ENCODE measurements at places on chromosomes 11 and 22. TPM values are rescaled to one million over a fixed set of nuclear protein-coding genes. Genes with fewer than 3 reads are reported as not detected.

Gene DGAT2
- total RNA-seq, result 7.6 TPM

Gene GNB1L
- 22.5 TPM for total RNA-seq

DNA sequence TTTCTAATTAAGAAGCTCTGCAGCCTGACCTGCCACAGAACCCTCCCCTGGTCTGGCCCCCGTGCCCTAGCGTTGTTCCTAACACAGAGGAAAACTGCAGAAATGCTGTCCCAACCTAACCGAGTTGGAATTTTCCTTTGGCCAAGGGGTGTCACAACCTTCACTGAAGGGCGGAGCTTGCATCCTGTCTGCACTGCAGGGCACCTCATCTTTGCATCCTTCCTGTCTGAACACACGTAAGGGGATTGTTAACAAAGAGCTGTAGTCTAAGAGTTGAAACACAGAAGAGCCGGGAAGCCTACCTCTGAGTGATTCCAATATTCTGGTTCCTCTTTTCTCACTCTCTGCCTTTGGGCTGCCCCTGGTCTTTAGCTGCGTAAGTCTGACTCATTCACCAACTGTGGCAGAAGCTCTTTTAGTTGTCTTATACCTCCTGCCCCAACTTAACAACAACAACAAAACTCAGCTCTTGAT is 1.6 kb downstream of the DIXDC1 start:
- DNase-seq, result peak; percentile 86

Gene SERPING1
- total RNA-seq, result 147 TPM

DNA sequence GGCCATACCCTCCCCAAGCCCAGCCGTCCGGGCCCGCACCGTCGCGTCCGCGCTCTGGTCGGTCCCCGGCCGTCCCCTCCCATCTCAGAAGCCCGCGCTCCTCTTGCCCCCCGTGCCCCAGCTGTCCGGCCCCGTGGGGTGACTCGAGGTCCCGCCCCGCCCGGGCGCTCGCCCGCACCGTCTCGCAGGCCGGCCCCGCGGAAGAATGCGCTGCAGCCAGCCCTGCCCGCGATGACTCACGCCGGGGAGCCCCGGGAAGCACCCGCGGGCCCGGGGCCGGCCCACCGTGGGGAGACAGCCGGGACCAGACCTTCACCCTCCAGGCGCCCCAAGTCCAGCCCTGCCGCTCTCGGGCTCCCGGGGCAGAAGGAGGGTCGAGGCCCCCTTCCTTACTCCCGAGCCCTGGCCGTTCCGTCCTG is 320 bp upstream of the PHLDA2 start:
- DNase-seq, result peak; percentile 91

GRCh38 chr11:71342951-71343827 is 90.8 kb upstream of the SHANK2 start:
- peak; percentile 45 for DNase-seq

Gene ANKK1
- not detected for total RNA-seq

Gene HSPB2
- 0.38 TPM for total RNA-seq

Gene CSF2RB
- total RNA-seq, result 4.4 TPM

Gene MS4A1
- not detected for total RNA-seq

Gene PSMC3
- 139 TPM for total RNA-seq

DNA sequence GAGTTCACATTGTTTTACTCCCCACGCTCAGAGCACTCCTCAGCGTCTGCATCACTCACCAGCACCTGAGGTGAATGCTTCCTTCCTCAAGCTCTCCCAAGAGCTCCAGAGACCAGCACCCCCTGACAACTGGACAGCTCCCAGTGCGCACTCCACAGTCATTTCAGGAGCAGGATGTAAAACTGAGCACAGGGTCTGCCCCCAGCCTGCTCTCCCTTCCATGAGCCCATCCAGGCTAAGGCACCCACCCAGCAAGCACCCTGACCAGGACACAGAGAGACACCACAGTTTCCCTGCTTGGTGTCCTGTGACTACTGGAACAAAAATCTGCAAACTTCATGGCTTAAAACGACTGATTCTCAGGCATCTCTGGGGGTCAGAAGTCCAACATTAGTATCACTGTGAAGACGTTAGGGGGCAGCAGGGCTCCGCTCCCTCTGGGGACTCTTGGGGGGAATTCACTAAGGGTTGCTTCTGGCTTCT is 3.3 kb downstream of the SCGB1D2 start:
- peak; percentile 37 for DNase-seq

Gene OR52E8
- total RNA-seq, result not detected

Gene SLC5A12
- 0.43 TPM for total RNA-seq

Gene RAB38
- total RNA-seq, result 0.43 TPM

Gene P2RY6
- total RNA-seq, result 0.76 TPM

DNA sequence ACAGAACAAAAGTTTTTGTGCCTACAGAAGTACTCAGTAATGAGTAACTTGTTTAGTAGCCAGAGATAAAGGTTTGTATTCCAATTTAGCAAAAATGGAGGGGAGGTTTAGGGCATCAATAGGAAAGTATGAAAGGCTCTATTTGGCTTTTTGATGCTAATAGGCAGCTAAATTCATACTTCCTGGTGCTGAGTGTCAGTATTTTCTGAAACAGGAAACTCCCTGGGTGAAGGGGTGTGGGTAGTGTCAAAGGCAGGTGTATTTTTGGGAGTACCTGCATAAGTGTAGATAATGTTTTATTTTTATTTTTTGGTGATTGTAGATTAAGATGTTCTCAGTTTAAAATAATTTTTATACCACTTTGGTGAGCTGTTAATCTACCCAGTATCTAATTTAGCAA is 29.3 kb upstream of the MMP7 start:
- DNase-seq, result no peak

DNA sequence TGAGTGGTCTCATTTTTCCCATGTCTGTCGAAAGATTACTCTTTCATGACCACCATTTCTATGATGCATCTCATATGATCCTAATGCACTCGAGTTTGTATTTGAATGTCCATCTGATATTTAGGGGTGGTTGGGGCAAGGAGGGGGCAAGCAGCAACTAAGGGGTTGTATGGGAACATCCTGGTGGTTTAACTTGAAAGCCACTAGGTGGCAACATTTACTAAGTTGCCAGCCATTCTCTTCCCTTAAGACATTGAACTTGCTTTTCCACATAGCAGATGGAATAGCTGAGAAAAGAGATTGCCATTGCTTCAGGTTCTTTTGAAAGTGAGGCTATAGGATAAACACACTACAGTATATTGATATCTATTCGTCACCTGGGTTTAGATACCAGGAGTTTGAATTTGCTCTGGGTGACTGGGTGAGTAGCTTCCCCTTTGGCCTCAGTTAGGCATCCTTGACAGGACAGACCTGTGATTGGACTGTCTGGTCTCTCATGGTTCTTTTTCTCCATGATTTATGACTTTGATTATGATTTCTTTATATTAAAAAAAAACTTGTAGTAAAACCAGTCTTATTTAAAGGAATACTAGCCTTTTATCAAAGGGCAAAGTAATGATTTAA is 32.4 kb downstream of the NF2 start:
- DNase-seq, result peak; percentile 77

Gene PRG3
- total RNA-seq, result not detected

Gene SLC35F2
- 12.9 TPM for total RNA-seq

Gene IFITM10
- 67.4 TPM for total RNA-seq
